ENCODE measurements at places on chromosomes 3 and 15.

DNA sequence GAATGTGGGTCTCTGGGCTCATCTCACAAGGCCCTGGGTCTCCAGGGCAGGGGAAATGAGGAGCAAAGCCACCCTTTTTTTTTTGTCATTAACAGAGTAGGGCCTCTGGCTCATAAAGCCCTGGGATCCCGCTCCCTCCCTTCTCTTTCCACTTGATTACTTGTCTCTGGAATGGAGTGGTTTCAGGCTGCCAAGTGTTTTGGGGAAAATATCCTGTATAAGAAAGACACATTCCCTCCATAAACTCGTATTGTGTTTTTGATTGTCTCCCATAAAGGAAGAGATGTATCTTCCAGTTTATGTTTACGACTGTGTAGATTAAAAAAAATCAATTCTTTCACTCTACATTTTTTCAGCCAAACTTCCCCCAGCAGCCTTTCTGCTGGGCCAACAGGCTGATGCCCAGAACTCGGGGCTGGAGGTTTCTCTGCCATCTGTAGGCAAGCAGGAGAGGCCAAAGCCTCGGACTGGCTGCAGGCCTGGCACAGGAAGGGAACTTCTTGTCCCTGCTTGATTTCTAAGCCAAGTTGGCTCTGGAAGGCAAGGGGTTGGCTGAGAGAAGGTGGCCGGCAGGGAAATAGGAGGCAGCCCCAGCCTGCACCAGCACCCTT lies 49.4 kb upstream of the INSYN1 start:
- no peak for DNase-seq

DNA sequence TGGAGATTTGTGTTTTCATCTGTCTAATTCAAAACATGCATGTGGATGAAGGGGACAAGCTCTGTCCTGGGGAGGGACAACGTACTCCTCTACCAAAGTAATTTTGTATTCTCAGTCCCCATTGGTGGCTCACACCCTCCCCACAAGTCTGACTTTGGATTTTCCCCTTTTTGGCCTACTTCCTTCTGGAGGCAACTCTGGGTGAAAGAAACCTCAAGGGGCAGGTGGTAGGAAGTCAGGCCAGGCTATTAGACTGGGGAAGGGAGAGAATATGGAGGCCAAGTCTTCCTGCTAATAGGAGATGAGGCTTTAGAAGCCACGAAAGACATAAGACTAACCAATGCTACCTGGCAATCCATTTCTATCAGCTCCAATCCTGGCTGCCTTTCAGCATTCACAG lies 124.9 kb upstream of the RASGRP1 start:
- no peak for DNase-seq

GRCh38 chr3:185981621-185982020 lies 43.8 kb upstream of the TRA2B start:
- DNase-seq, result no peak

DNA sequence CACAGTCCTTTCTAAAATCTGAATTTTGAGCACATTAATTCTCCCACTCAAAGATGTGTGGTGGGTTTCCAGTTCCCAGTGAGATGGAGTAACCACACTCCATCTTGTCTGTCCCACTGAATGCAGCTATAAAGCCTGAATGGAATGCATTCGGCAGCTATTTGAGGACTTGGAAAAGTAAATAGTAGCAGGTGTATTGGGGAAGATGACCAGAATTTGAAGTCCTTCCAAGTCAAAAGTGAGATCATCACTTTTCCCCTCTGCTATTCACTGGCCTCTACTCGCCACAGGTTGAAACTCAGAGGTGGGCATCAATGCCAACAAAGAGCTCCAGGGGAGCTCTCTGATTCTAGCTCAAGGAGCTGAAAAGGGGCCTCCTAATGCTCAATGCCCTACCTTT lies 8.1 kb upstream of the GNB5 start:
- DNase-seq, result no peak

DNA sequence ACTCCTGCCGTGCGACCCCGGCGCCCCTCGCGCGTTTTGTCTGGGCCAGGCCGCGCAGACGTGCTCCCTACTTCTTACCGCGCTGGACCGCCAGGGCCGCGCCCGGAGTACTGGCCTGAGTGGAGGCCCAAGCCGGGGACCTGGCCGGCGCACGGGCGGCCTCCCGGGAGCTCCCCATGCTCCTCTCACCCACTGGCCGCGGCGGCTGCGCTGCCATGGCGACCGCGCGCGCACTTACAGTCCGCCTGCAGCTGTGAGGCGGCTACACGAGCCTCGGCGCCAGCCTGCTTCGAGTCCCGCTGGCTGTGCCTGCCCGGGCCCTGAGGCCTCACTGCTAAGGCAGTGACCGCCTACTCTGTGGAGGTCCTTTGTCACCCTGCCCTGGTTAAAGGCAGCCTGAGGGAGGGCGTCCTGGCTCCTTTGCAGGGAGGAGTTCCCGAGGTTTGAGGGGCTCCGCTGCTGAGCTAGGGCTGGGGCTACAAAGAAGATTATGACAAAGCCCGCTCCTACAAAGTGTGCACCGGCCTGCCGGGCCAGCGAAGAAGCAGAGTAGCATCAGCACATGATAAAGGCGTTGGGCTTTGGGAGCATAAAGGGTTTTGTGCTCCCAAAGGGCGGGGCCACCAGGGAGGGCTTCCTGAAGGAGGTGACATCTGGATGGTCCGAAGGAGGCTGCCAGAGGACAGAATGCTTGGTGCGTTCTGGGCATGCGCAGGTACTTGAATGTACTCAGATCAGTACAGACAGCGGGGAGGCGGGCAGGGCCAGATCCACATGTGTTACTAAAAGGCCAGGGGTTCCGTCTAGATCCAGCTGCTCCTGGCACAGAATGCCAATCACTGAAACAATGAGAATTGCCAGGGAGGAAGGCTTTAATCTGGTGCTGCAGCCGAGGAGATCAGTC lies at the start of the genes LRRC34 and LRRIQ4:
TSS of gene LRRC34 (minus strand) at position 573 of the 904 bp plus-strand sequence. CDS start at position 217, 356 bp downstream.
TSS of gene LRRIQ4 (plus strand) at position 539 of the 904 bp plus-strand sequence. CDS start 9,052 bp downstream, outside the sequence.
- DNase-seq, result peak; percentile 18

Data from NCI-H187 treated with DMSO at 0.1 percent for 48 hours (cell line).